MCF 10A (cell line): ENCODE measurements at places on chromosomes 16 and 17. TPM values are rescaled to one million over a fixed set of nuclear protein-coding genes. Genes with fewer than 3 reads are reported as not detected.

Gene C16orf89
- total RNA-seq: not detected in 2 replicates

DNA sequence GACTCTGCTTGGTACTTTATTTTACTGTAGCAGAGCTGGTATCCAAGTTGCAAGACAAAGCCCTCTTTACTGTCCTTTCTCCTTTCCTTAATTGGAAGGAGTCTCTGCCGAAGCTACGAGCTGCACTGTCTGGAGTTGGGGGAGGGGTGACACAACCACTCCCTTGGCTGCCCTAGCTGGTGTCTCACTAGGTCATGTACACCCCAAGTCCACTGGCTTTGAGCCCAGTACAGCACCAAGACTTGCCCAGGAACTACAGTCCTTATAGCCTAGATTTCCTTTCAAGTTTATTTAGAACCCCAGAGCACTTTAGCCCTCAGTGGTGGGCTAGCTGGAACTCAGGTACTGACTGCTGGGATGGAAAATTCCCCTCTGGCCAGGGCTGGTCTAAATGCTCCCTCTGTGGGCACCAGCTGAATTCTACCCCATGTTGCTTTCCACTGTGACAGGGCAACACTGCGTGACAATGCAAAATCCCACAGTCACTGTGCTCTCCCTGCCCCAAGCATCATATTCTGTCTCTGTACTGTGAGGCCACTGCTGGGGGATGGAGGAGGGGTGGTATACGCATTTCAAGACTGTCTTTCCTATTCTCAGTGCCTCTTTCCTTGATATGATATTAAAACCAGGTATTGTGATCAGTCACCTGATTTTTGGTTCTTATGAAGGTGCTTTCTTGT is 18.4 kb downstream of the EFCAB5 start:
- H3K4me1 ChIP-seq: peaks cover 16% of the 10 kb centered on the region
- no peak overlapping the region for H3K4me3 ChIP-seq
- H3K36me3 ChIP-seq: no peaks in the 10 kb centered on the region
- no peaks in the 10 kb centered on the region for H3K27me3 ChIP-seq
- no peak overlapping the region for H3K27ac ChIP-seq
- DNase-seq: peak; percentile 39

GRCh38 chr17:73956595-73957465 is 246.6 kb upstream of the RPL38 start:
- no peak overlapping the region for H3K27ac ChIP-seq
- H3K27me3 ChIP-seq: peaks cover 25% of the 10 kb centered on the region
- peak; percentile 62 for DNase-seq
- H3K4me3 ChIP-seq: no peak overlapping the region
- H3K36me3 ChIP-seq: no peaks in the 10 kb centered on the region
- H3K4me1 ChIP-seq: no peaks in the 10 kb centered on the region

DNA sequence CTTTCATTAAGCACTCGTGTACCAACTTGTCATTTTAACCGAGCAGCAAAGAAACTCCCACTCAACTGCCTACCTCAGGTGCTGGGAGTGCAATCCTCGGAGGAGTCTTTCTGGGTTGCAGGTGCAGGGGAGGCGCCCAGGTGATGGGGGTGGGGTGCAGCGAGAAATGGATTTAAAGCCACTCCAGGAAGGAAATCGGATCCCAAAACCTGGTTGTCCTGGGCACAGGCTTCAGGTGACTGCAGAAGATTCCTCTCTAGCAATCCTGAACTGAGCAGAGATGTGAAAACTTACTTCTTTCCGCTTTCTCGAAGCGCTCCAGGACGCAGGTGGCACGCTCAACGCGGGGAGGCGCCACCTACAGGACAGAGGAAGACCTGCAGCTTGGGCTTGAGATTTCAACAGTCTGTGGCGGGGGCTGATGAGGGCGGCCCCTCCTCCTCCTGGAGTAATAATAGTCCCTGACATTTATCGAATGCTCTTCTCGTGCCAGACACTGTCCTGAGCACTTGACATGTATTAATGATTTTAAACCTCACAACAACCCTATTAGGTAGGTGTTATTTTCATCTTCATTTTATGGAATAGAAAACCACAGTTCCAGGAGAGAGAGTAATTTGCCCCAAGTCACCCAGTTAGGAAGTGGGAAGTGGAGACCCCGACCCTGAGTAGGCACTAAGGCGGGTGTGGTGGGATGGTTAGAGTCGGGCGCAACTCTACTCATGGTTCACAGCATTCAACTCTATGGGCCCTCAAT is 27.2 kb upstream of the SKAP1 start:
- H3K36me3 ChIP-seq: no peaks in the 10 kb centered on the region
- peak; percentile 64 for DNase-seq
- peak overlapping the region; percentile 21 for H3K4me3 ChIP-seq
- H3K27me3 ChIP-seq: no peaks in the 10 kb centered on the region
- no peak overlapping the region for H3K27ac ChIP-seq

DNA sequence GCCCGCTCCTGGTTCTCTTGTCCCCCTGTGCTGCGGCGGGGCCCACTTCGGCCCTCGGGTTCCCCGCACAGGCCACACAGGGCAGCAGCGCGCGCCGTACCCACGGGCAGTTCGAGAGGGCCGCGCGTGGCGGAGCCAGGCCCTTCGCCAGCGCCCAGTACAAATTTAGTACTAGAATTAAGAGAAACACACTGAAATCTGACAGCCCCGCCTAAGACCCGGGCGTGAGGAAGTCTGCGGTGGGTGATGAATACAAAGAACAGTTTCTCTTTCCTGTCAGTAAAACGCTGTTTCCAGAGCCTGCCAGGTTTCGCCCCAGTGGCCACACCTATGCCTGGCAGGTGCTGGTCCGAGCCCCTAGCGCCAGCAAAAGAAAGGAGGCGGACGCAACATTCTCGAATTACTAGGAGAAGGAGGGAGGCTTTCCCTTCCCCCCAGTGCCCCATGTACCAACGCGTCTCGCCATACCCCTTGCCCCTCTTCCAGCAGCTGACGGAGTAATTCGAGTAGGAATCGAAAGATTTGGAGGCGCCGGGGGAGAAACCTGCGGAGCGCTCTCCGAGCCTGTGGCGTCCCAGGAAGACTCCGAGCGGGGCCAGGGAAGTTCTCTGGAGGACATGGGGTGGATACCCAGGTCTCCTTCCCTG is 591 bp upstream of the SLFN5 start:
- peaks cover 52% of the 10 kb centered on the region for H3K4me1 ChIP-seq
- H3K4me3 ChIP-seq: peak overlapping the region; percentile 98
- no peaks in the 10 kb centered on the region for H3K27me3 ChIP-seq
- peak overlapping the region; percentile 96 for H3K27ac ChIP-seq
- peaks cover 15% of the 10 kb centered on the region for H3K36me3 ChIP-seq
